Stimulated activated naive B cell treated with anti-CD40 and anti-IgM and Interleukin-4, amounts not matched to agents 10 μg/mL and 1 μg/mL and 100 μg/mL, for 72 hours (primary cell): ENCODE measurements at places on chromosomes 5 and 9.

- DNase-seq = no peak
Measured at GRCh38 chr5:151896031-151896691, 28.5 kb downstream of the GLRA1 start.

DNA sequence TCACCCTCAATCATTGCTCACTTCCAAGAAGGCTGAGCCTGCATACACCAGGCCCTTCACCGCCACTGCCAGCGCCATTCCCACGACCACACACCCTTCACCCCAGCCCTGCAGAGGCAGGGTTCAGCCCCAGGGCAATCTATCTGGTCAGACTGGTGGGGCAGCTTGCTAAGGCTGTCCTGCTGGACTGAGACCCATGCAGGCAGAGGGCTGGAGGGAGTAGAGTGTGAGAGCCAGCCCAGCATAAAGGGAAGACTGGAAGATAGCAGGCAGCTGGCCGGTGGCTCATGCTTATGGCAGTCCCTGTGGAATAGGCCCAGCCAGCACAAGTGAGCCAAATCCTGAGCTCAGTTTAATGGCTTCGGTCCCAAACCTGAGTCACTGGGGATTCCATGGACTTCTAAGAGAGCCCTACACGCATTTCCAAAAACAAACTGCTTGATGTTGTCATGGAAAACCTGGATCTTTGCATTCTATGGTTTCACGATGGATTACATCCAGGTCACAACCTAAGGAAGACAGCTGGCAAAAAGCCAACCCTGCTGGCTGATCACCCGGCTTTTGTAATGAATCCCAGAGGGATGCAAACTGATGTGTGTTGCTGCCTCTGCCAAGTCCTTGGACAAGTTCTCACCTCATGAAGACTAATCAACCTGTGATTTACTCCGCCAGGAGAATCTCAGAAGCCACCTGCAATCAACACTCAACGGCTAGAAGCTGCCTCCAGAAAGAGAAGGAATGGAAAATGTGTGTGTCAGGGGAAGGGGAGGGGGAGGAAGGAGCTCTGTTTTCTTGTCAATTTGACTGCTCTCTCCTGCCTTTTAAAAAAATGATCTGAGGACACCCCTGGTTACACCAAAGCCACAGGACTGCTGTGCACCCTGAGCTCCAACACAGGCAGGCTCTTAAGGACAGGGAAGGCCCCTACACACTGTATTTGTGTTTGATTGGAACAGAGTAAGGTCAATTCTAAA lies 143.6 kb downstream of the LHFPL2 start:
- no peak for DNase-seq

DNA sequence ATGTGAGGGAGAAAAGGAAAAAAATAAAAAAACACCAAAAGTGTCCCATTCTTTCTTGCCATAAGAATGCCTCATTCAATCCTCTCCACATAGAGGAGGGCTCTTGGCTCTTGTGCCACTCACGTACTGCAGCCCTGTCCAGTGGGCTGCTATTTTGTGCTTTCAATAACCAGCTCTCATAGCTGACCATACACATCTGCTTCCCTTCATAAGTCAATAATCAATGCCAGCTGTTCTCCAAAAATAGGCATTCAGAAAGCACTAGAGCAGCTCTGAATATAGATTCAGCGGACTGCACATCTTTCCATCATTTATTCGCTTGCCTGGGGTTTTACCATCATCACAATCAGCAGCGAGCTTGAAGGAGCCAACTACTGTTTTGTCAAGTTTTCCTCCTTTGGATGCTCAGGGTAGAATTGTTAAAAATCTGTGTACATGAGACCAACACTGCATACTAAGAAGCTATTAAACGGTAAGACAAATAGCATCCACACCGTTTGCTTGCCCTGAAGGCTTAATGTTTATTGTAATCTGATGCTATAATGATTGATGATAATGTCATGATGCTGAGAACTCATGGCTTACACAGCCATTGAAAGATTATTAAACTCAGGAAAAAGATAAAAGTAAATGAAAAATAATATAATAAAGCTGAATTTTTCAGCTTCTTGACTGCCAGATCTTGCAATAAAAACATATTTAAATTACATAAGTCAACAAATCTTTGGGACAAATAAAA lies 80.0 kb downstream of the OXCT1 start:
- DNase-seq = no peak

GRCh38 chr5:122267185-122267584 lies 44.9 kb upstream of the SNCAIP start:
- DNase-seq = no peak

GRCh38 chr5:170631466-170632195 lies 127.8 kb downstream of the KCNIP1 start:
- no peak for DNase-seq

DNA sequence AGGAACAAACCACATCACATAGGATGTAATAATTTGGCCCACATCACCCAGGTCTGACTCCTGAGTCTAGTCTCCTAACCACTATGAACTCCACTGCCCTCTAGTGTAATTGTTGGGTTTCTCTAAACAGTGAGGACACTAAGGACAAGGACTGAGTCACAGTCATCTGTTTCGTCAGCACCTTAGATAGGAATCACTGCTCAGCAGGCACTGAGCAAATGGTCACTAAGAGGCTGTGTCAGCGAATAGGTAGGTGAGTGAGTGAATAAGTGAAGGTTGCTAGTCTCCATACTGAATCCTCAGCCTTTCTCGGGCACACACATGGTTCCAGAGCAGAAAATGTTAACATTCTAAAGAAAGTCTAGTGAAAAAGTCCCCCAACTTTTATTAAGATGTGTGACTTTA lies 278.6 kb downstream of the SPOCK1 start:
- no peak for DNase-seq

- no peak for DNase-seq
Measured at GRCh38 chr5:113807427-113807991, 294.0 kb downstream of the YTHDC2 start.

- no peak for DNase-seq
Measured at GRCh38 chr5:97778451-97778850, 595.4 kb upstream of the RIOK2 start.

DNA sequence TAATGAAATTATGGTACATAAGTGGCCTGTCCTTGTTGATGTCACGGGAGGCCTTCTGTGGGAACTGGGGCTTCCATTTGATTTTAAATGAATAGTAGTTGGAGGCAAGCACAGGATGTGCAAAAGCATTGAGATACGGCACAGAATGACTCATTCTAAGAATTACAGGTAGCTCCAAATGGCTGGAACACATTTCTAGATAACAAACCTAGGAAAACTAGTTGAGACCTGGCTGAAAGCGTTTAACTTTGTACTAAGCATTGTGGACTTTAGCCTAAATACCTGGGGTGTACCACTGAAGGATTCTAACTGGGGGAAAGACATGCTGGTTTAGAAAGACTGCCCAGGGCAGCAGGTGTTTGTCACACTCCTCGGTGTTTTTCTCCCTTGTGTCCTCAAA lies 9.4 kb downstream of the SKP2 start:
- DNase-seq = no peak

DNA sequence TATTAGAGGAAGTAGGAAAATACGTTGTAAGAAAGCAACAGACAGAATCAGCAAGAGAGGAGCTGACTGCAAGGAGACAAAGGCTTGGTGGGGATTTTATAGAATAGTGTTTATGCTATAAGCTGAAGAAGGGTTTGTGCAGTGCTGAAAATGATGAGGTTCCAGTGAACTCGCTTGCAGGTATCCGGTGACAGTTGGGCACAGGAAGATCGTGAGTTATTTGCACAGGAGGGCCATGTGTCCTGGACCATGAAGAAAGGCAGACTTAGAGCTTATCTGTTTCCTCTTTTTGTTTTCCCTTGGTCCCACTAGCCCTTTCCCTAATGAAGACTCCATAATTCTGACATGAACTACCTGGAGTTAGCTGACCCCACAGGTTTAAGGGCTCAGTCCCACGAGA lies 61.4 kb downstream of the NXNL2 start:
- no peak for DNase-seq

GRCh38 chr5:152864991-152865390 lies 459.9 kb upstream of the NMUR2 start:
- no peak for DNase-seq

- DNase-seq = peak; percentile 18
Measured at GRCh38 chr5:154756009-154756867, 1.1 kb downstream of the LARP1 start.

DNA sequence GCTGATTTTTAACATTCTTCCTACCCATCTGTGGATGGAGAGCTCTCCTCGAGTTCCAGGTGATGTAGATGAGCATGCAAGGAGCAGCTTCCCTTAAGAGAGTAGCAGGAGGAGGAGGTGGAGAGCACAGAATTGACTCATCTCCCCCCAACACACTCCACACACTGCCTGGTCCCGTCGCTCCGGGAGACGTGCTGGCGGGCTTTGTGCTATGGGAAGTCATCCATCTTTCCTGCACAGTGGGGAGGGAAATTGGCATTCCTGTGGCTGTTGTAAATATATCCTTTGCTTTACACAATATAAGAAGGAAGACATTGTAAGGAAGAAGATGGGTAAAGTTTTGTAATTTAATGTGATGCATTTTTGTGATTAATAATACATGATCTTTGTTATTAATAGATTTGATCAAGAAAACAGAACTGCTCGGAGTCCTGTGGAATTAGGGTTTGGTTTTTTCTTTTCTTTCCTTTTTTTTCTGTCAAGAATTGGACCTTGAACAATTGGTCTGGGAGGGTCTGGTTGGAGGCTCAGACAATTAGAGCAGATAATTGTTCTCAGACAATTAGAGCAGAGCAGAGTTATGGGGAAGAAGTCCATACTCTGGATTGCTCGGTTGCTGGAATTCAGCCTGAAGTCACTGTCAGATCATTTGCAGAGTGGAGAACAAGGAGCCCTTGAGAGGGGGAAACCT lies 297.8 kb downstream of the GADD45G start:
- DNase-seq = no peak

DNA sequence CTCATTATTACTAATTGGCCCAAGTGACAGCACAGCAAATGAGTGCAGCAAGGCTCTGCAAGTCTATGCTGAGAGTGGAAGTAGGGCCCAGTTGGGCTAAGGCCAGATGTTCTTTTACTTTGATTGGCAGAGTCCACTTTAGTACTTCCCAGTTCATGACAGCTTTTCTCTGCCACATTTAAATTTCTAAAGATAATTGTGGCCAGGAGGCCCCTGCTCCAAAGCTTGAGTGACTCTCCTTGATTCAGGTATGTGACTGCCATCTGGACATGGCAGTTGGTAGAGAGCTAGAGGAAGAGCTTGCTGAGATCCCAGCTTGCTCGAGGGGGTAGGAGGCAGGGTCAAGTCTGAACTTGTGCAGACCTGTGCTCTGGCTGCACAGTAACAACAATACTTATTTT lies 154.1 kb downstream of the CARTPT start:
- DNase-seq = no peak

DNA sequence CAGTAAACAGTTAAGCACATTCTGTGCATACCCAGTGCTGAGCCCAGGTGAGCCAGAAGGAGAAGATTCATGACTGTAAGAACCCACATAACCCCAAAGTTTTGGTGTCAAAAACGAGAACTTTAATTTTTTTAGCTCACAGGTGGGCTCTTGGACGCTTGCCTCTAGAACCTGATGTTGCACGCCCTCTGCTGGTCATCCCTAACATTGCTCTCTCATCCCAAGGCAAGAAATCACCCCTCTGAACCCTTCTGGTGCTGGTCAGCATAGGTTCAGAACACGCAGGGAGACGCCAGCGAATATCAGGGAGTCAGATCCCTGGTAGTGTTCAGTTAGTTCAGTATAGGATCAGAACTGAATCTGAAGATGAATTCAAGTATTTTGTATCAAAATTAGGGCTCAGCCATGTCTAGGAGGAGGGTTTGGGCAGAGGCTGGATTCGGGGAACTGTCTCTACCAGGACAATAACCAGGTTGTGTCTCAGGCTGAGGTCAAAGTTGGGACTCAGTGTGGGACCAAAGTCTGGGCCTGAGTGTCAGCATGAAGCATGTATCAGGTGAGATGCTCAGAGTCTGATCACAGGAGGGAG lies 4.1 kb upstream of the DNAJB5 start:
- no peak for DNase-seq

DNA sequence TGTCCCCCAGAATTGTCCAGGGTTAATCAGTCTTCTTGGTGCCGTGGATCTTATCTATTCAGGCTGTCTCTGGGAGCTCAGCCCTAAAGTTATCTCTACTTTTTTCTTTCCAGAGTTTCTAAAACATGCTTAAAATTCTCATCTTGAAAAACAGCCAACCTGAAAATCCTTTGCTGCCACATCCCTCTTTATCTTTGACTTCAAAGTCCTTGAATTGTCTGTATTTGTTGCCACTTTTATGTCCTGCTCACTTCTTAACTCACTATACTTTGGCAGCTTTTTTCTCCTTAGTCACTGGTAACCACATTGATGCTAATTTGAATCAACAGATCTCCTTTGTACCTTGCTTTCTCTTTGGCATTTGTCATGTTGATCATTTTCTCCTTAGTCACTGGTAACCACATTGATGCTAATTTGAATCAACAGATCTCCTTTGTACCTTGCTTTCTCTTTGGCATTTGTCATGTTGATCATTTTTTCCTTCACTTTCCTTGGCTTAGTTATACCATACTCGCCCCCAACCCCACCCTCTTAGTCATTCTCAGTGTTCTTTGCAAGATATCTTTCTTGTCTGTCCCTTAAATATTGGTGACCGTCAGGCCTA lies 8.5 kb downstream of the DMXL1 start:
- DNase-seq = no peak

GRCh38 chr5:172840432-172841154 lies 6.5 kb downstream of the ERGIC1 start:
- no peak for DNase-seq

GRCh38 chr5:171913987-171914273 lies 92.5 kb downstream of the FBXW11 start:
- DNase-seq = no peak

GRCh38 chr5:139413963-139414362 lies 10.1 kb upstream of the SPATA24 start:
- DNase-seq = no peak

DNA sequence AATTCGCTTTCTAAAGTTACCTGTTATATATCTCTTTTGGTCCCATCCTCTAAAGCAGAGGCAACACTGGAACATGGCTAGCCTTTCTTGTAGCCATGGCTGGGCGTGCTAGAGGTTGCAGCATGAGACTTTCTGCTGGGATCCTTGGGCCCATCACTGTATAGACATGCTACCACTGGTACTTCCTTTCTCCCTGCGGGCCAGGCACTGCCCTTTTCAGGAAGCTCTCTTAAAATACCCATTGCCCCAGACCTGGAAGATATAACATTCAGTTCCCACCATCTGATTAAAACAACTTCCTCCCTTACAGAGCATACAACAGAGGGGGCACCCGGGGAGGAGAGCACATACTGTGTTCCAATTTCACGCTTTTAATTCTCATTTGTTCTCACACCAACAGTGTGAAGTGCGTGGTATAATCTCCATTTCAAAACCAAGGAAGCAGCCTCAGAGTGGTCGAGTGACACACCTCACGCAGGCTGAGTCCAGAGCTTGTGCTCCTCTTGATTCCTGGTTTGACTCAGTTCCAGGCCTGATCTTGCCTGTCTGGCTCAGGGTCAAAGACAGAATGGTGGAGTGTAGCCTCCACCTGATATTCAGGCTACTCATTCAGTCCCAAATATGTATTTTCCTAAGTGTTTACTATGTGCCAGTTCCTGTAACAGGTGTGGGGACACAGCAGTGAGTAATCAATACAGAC lies 22.6 kb downstream of the PTGS1 start:
- no peak for DNase-seq

GRCh38 chr5:1034421-1034905 lies 25.9 kb downstream of the NKD2 start:
- DNase-seq = no peak
